ENCODE measurements at places on chromosomes 12 and 14.

GRCh38 chr12:53388932-53389331 is 9.0 kb downstream of the SP1 start:
- H3K27ac ChIP-seq = no peak overlapping the region
- H3K27me3 ChIP-seq = no peaks in the 10 kb centered on the region
- no peaks in the 10 kb centered on the region for H3K4me1 ChIP-seq
- no peaks in the 10 kb centered on the region for H3K36me3 ChIP-seq

- no peak for DNase-seq
- no peak overlapping the region for H3K4me3 ChIP-seq
- H3K4me1 ChIP-seq = peaks cover 5% of the 10 kb centered on the region
- H3K27ac ChIP-seq = no peak overlapping the region
Observed at GRCh38 chr14:64821651-64822050, 58.1 kb downstream of the SPTB start.

DNA sequence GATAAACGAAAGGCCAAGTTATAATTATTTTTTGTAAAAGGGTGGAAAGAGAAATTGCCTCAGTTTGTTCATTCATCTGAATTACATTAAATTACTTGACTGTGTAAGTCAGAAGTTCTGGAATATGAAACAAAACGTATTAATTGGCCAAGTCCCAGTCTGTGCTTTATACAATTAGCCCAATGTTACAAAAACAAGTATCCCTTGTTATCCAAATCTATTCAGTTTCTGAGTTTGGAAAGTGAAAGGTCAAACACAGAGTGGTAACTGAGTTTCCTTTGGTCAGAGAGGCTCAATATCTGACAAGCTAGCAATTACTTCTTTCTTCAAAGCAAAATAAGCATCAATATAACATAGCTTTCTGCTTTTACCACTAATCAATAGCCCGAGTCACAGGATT is 62.6 kb downstream of the SPPL3 start:
- no peak overlapping the region for H3K27ac ChIP-seq
- H3K4me1 ChIP-seq = peaks cover 2% of the 10 kb centered on the region
- H3K36me3 ChIP-seq = no peaks in the 10 kb centered on the region
- H3K27me3 ChIP-seq = no peaks in the 10 kb centered on the region
- no peak for DNase-seq
- no peak overlapping the region for H3K4me3 ChIP-seq

- H3K36me3 ChIP-seq = no peaks in the 10 kb centered on the region
- no peaks in the 10 kb centered on the region for H3K27me3 ChIP-seq
- H3K4me1 ChIP-seq = no peaks in the 10 kb centered on the region
- no peak for DNase-seq
- no peak overlapping the region for H3K4me3 ChIP-seq
- no peak overlapping the region for H3K27ac ChIP-seq
Observed at GRCh38 chr12:71795901-71796300, 41.2 kb downstream of the RAB21 start.

- no peaks in the 10 kb centered on the region for H3K36me3 ChIP-seq
- DNase-seq = no peak
- H3K4me1 ChIP-seq = 0 out of 2 replicates have a peak, but pooled peaks cover 1% of the 10 kb centered on the region
- H3K4me3 ChIP-seq = no peak overlapping the region
- no peak overlapping the region for H3K27ac ChIP-seq
Observed at GRCh38 chr12:20716985-20717384, 21.9 kb downstream of the SLCO1C1 start.

- DNase-seq = no peak
- H3K4me3 ChIP-seq = no peak overlapping the region
- H3K36me3 ChIP-seq = no peaks in the 10 kb centered on the region
- H3K27ac ChIP-seq = no peak overlapping the region
Observed at GRCh38 chr12:5830111-5830510, 114.9 kb downstream of the ANO2 start.

DNA sequence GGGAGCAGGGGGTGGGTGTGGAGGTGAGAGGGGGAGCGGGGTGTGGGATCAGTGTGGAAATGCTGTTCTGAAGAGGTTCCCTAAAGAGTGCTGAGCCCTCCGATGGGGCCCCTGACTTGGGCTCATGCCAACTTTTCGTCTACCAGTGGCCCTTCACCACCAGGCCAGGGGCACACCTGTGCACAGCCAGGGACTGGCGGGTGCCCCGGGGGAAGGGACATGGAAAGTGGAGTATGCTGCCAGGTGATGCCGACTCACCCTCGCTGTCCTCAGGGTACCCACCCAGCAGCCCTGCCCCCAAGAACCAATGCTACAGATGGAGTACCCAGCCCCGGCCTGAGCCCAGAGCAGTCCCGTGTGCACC is 26.2 kb downstream of the AMN start:
- H3K27me3 ChIP-seq = no peaks in the 10 kb centered on the region
- no peak overlapping the region for H3K27ac ChIP-seq
- DNase-seq = no peak
- H3K36me3 ChIP-seq = peaks cover 53% of the 10 kb centered on the region
- H3K4me3 ChIP-seq = no peak overlapping the region

GRCh38 chr12:14322403-14322802 is 43.1 kb upstream of the ATF7IP start:
- no peaks in the 10 kb centered on the region for H3K27me3 ChIP-seq
- H3K4me1 ChIP-seq = no peaks in the 10 kb centered on the region

DNA sequence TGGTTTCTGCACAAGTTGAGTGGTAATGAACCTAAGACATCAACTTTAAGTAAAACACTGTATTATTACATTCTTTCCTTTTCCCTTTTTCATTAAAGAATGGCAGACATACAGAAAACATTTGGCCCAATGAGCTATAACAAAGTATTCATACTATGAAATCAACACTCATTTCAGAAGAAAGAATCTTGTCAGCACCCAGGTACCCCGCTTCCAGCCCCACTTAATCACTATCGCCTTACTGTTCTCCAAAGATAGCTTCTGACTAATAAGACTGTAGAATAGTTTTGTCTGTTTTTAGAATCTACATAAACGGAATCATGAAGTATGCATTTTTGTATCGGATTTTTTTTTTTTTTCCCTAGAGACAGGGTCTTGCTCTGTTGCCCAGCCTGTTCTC is 9.5 kb downstream of the CNTN1 start:
- no peak for DNase-seq
- no peak overlapping the region for H3K27ac ChIP-seq
- no peaks in the 10 kb centered on the region for H3K4me1 ChIP-seq
- H3K36me3 ChIP-seq = no peaks in the 10 kb centered on the region
- H3K4me3 ChIP-seq = no peak overlapping the region
- no peaks in the 10 kb centered on the region for H3K27me3 ChIP-seq

GRCh38 chr12:64085996-64086395 is 136.1 kb downstream of the KICS2 start:
- H3K4me1 ChIP-seq = no peaks in the 10 kb centered on the region
- no peak overlapping the region for H3K4me3 ChIP-seq

DNA sequence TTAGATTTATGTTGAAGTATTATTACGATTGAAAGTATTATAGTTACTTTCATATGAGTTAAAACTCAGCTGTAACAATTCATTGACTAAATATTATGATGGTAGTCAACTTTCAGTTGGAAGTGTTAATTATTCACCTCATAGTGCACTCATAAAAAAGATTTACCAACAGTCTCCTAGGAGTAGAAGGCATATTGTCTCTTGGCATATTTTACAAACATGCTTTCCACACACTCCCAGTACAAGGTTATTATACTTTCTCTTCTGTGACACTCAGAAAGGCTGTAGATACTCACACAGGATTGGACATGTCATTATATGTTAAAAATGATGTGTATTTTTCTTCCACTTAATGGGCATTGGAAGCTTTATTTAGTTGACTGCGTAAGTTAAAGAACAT is 147.1 kb downstream of the NPAS3 start:
- no peak overlapping the region for H3K27ac ChIP-seq
- H3K27me3 ChIP-seq = no peaks in the 10 kb centered on the region
- H3K4me1 ChIP-seq = no peaks in the 10 kb centered on the region
- no peak for DNase-seq
- no peaks in the 10 kb centered on the region for H3K36me3 ChIP-seq

- H3K27me3 ChIP-seq = no peaks in the 10 kb centered on the region
- no peak overlapping the region for H3K4me3 ChIP-seq
- no peak overlapping the region for H3K27ac ChIP-seq
- H3K4me1 ChIP-seq = no peaks in the 10 kb centered on the region
- no peak for DNase-seq
- no peaks in the 10 kb centered on the region for H3K36me3 ChIP-seq
Observed at GRCh38 chr12:108752387-108752786, 21.1 kb upstream of the CORO1C start.

DNA sequence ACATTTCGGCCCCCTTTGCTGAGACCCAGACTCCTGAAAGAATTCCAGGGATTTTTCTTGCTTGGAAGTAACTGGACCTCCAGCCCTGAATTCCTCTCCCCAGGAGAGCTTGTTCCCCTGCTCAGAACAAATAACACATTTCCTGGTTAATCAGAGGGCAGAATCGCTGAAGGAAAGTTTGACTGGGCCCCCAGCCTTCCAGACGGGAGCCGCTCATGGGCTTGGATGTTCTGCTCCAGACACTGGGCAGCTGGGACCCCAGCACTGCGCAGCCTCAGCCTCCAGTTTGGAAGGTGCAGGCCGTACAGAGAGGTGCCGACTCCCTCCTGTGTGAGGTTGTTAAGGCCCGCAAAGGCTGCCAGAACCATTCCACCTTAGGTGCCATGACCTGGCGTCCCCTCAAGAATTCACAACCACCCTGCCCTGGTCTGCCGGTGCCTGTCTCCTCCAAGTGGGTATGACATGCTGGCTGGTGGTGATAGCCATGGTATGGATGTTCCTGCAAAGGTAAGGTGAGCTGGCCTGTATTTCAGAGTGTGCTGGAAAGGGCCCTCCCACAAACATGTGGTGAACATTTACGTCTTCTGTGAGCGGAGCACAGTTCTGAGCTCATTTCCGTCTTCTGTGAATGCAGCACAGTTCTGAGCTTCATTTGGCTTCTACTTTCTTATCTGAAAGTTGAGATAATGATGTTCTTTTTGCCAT is 5.1 kb upstream of the LTBP2 start:
- H3K27ac ChIP-seq = no peak overlapping the region
- no peak overlapping the region for H3K4me3 ChIP-seq
- no peaks in the 10 kb centered on the region for H3K4me1 ChIP-seq
- no peak for DNase-seq

DNA sequence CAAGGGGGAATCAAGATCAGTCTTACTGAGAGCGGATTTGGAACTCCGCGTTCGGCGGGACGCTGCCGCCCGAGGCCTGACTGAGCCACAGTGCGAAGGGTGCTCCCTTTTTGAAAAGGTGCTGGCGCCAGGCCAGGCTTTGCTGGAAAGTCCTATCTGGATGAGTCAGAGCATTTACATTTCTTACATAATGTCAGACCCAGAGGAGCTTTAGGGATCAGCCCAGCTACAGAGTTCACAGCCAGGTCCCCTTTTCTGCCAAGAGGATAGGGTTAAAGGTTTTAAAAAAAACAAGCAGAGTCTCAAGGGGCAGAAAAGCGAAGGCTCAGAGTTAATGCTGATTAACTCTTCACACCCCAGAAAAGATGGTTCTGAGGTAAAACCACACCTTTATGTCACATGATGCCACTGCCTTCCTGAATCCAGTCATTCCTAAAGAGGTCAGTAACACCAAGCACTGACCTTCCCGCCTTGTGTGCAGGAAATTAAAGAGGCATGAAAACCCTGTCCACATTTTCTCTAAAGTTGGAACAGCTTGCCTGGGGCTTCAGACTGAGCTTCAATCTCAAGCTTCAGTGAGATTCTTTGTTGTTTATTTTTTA is 11.7 kb upstream of the FBXL14 start:
- no peak overlapping the region for H3K4me3 ChIP-seq
- no peak overlapping the region for H3K27ac ChIP-seq
- H3K4me1 ChIP-seq = no peaks in the 10 kb centered on the region
- DNase-seq = no peak
- no peaks in the 10 kb centered on the region for H3K36me3 ChIP-seq

DNA sequence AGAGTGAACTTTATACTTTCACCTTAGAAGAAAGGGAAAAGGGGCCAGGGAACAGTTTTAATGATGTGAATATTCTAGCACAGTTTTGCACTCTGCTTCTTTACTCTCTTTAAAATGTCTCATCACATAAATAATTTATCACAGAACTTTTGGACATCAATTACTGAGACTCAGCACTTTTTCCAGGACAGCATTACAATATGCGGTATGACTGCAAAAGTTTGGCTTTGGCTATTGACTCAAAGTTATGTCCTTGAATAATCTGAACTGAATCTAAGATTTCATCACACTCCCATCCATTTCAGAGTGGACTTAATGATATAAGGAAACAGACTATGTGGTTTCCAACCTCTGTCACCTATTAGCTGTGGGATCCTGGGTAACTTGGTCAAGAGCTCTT is 11.7 kb downstream of the CCER1 start:
- DNase-seq = no peak
- no peaks in the 10 kb centered on the region for H3K36me3 ChIP-seq
- no peak overlapping the region for H3K27ac ChIP-seq
- H3K27me3 ChIP-seq = no peaks in the 10 kb centered on the region

DNA sequence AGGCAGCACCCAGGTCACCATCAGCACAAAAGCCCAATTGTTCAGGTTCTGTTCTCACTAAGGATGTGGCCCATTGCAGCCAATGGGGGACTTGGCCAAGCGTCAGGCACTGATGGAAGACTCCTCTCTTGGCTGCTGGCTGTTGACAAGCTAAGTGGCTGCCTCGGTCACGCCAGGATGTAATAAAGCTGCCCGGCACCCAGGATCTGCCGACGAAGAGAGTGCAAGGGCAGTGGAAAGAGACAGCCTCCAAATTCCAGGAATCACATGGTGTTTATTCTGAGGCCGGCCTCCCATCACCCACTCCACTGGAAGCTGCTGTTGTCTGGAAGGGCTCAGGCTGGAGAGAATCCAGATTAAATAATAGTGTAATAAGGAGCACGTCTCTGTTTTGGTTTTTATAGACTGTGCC is 451.8 kb upstream of the TBX3 start:
- no peak overlapping the region for H3K27ac ChIP-seq
- H3K36me3 ChIP-seq = no peaks in the 10 kb centered on the region
- no peak for DNase-seq
- H3K4me3 ChIP-seq = no peak overlapping the region
- H3K27me3 ChIP-seq = no peaks in the 10 kb centered on the region

DNA sequence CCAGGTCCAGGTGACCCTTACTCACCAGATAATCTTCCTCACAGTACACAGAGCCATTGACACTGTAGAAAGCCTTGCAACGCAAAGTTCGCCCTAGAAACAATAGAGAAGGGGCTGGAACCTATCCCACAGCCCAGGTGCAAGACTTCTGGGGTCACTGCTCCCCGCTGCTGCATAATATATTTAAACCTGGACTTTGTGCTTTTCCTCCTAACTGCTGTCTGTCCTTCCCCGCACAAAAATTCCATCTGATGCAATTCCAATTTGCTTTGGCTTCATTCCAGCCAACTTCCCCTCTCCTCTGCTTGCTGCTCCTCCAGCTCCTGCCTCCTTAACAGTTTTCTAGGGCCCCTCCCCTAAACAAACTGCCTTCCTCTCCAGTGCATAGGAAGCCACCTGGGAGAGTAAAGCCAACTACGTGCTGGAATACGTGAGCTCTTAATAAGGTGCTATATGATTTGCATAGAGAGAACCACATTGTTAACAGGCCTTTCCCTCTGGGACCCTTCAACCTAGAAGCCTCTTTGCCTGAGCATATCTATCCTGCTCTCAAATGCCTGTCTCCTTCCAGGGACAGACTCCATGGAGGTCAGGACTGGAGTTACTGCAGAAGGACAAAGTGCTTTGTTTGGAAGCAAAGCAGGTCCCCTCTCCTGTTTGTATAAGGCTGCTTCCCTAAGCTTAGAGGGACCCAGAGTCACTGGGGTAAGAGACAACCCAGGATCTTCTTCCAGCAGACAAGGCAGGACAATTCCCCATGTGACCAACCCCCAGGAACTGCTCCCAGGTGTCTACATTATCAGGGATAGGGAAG is 5.5 kb downstream of the AJUBA start:
- peaks cover 21% of the 10 kb centered on the region for H3K36me3 ChIP-seq
- peaks cover 10% of the 10 kb centered on the region for H3K4me1 ChIP-seq
- H3K27ac ChIP-seq = no peak overlapping the region
- DNase-seq = no peak
- H3K27me3 ChIP-seq = no peaks in the 10 kb centered on the region
- H3K4me3 ChIP-seq = no peak overlapping the region

All from iPS DF 6.9 (cell line).